ENCODE measurements at places on chromosomes 12 and 14. TPM values are rescaled to one million over a fixed set of nuclear protein-coding genes. Genes with fewer than 3 reads are reported as not detected.

The TAS2R9 gene
- not detected for total RNA-seq

The TAS2R31 gene
- not detected for total RNA-seq

The MYO1H gene
- total RNA-seq, result not detected

The SLCO1B1 gene
- total RNA-seq, result 0.63 TPM

The KIF26A gene
- 3.9 TPM for total RNA-seq

The PRB2 gene
- not detected for total RNA-seq

The MFAP5 gene
- 0.12 TPM for total RNA-seq

The ACVR1B gene
- 16.6 TPM for total RNA-seq

Measured in A549 treated with Hydrocortisone at 1 μM for 4 hours (cell line).